ENCODE measurements at places on chromosomes 1 and 21.

GRCh38 chr1:70587872-70588366, 176.9 kb downstream of the CTH start:
- no peak for DNase-seq

DNA sequence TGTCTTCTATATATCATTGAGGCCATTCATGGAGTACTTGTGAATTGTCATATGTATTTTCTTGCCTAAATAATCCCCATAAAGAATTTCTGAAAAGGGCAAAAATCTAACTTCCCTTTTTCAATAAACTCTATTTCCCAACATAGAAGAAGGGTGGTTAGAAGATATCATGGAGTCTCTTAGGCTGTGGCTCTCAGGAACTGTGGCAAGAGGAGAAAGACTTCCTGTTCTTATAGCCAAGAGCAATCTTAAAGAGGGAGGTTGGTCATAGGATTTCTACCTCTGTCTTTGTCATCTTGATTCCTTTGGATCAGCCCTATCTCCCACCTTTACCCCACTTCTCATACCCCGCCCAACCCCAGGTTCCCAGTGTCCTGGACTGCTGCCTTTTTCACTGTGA, 175.8 kb downstream of the TYW3 start:
- DNase-seq = no peak

DNA sequence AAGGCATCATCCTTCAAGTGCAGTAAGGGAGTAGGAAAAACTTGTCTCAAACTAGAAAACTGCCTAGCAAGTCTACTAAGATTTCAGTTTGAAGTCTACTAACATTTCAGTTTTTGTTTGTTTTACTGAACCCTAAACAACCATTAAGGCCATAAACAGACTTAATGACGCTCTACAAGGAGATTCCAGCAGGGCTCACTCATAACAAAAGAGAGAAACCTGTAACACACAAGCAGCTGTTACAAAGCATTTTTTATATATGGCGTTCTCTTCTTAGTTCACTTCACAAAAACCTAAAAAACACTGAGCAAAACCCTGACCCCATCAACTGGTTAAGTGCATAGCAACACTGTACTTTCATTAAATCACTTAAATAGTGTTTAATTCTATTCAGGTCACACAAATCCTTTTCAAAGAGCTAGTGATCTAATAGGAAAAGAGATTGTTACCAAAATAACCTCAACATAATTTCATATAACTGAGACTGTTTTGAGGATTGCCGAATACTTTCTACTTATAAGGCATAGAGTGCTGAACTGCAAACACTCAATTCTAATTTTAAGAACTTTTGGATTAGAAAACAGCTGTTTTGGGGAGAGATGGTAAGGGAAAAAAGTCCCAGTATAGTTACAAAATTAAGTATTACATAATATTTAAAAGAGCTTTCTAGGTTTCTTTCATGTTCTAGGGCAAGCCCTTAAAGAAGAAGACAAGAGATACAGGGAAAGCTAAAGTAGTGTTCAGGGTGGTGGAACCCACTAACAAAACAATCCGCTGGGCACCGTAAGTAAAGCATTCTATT, 1.4 kb downstream of the B3GALNT2 start:
- no peak for DNase-seq

GRCh38 chr1:196590959-196591358, 17.3 kb downstream of the KCNT2 start:
- no peak for DNase-seq

DNA sequence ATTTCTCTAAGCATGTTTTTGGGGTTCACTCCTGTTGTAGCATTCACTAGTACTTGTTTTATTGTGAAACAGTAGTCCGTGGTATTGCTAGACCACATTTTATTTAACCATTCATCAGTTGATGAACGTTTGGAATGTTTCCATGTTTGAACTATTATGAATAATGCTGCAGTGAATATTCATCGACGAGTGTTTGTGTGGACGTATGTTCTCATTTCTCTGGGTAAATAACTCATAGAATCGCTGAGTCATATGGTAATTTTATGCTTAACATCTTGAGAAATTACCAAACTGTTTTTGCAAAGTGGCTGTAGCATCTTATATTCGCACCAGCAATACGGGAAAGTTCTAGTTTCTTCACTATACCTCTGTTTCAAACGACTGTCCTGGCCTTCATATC, 28.0 kb upstream of the KAZN start:
- no peak for DNase-seq

DNA sequence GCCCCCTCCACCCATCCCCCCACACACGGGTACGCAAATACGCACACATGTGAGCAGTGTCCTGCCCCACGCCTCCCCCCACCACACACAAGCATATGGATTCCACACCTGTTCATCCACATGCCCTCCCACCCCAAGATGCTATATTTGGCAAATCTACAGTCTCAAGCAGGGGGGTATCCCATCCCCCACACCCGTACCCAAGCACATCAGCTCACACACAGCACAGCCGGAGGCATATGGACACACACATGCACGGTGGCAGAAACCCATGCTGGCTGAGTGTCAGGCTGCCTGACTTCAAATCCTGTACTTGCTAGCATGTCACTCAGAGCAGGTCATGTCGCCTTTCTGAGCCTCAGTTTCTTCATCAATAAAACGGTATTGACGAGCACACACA, 10.6 kb downstream of the COL16A1 start:
- no peak for DNase-seq

DNA sequence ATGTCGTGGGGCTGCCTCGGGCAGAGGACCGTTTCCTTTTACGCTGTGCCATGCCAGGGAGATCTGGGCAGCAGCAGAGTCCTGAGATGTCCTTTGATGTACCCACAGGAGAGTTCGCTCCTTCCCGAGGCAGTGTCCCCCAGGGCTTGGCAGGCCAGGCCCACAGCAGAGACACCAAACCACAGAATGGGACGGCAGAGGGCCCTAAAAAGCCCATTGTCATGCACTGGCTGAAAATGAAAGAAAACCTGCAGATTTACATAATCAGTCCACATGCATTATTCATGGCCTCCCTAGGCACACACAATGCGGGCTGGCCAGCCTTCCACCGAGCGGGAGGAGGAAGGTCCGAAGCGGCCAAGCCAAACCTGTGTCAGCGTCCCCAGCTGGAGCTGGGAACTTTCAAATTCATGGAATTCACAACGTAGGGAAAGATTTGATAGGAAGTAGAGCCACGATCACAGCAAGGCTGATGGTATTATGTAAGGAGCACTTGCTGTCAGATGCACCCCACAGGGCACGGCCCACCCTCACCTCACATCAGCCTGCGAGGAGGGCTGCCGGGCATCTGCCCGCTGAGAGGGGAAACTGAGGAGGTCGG, 25.3 kb upstream of the EFHD2 start:
- no peak for DNase-seq

- no peak for DNase-seq
These were observed 8.5 kb upstream of the SPATA6 start for GRCh38 chr1:48480504-48480903.

DNA sequence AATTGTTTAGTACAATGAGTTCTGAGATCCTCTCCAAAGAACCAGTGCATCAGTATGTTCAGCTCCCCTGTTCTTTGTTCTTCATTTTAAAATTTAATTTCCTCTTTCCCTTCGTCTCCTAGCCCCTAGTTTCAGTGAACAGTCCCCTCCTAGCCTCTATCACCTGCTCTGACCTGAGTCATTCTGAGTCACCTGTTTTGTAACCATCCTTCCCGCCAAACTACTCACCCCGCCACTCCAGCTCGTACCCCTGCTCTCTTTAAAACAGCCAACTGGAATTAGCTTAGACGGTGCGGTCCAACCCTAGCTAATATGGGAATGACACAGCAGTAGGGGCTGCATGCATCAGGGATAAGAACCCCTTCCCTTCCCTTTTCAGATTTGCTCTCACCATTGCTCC, 16.8 kb upstream of the ERVH48-1 start:
- no peak for DNase-seq

- no peak for DNase-seq
These were observed 66.7 kb downstream of the RPE65 start for GRCh38 chr1:68383092-68383491.

GRCh38 chr21:43975469-43976098, 36.5 kb upstream of the TRAPPC10 start:
- no peak for DNase-seq

GRCh38 chr1:236348071-236348470, 46.0 kb upstream of the EDARADD start:
- DNase-seq = no peak

DNA sequence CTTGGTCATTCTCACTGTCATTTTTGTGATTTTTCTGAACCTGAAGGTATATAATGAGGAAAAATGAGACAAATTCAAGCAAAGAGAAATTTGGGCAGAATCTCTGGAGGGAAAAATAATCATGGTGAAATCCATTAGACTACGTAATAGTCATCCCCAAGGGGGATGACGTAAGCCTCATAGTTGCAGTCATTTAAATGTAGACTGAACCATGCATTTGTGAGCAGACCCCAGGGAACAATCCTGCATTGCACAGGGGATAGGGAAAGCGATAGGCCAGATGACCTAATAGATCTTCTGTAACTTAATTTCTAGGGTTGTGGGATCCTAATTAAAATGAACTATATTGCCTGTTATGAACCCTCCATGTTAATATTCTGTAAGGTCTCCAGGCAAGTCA, 167.4 kb upstream of the C1orf21 start:
- DNase-seq = no peak

GRCh38 chr1:64624218-64624713, 120.6 kb upstream of the RAVER2 start:
- no peak for DNase-seq

GRCh38 chr1:37480581-37481288, 6.4 kb downstream of the ZC3H12A start:
- DNase-seq = no peak

GRCh38 chr1:24644100-24644384, 940 bp downstream of the SRRM1 start:
- DNase-seq = no peak

GRCh38 chr1:214958486-214958885, 124.1 kb upstream of the KCNK2 start:
- DNase-seq = no peak

GRCh38 chr1:176847052-176847451, 317.5 kb downstream of the ASTN1 start:
- no peak for DNase-seq

GRCh38 chr1:233386336-233386735, 58.8 kb downstream of the MAP3K21 start:
- no peak for DNase-seq
